HT-29 (cell line): ENCODE measurements at places on chromosomes 3 and 15.

- DNase-seq: no peak
Observed at GRCh38 chr3:8767256-8767666, 2.2 kb downstream of the OXTR start.

DNA sequence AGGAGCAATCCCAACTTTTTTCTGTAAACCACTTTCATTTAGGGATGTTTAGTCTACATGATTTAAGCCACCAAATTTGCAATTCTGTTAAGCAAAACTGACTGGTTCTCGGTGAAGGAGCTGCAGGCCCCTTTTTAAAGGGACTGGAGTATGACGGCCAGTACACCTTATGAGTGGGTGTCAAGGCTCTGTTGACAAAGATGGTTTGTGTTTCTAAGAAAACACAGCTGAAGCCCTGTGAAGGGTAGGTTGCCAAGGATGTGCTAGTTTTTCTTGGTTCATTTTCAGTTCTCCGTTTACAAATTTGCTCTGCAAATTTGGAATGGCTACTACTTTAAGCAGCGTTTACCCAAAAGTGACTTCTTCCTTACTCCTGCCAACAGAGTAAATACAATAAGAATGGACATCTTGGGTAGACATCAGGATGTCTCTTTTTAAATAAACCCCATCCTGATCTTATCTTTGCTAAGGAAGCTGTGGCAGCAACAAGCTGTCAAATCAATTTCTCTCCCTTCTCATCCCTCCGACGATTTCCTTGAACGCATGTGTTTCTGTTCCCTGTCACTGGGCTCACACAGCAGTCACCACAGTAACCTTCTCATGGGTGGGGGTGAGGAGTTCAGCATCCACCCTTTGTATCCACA, 58.2 kb upstream of the CMTM8 start:
- no peak for DNase-seq

GRCh38 chr3:149898771-149899170, 71.9 kb downstream of the PFN2 start:
- DNase-seq: no peak

DNA sequence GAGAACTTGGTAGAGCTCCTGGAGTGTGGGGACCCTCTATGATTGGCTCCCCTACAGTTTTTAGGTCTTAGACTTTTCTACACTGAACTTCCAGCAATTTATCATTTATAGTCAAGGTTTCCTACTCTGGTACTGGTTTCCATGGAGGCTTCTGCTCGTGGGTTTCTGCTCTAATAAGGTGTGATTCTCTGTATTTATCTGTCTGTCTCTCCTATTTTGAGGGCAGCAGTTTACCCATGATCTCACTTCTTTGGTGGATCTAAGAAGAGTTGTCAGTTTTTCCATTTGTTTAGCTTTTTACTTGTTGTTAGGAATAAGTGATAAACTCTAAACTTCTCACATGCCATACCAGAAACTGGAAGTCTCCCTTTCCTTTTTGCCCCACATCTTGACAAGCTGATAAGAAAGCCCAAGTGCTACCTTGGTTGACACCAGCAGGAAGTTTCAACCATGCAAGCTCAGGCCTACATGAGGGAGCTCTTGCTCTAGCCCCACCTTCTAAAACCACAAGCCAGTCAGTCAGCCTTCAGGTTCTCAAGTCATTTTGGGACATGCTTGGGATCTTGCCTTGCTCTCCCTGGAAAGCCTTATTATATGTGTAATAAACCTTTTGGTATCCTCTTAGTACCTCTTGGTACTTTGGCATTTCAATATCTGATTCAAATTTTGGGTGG, 10.0 kb downstream of the TIMMDC1 start:
- no peak for DNase-seq

DNA sequence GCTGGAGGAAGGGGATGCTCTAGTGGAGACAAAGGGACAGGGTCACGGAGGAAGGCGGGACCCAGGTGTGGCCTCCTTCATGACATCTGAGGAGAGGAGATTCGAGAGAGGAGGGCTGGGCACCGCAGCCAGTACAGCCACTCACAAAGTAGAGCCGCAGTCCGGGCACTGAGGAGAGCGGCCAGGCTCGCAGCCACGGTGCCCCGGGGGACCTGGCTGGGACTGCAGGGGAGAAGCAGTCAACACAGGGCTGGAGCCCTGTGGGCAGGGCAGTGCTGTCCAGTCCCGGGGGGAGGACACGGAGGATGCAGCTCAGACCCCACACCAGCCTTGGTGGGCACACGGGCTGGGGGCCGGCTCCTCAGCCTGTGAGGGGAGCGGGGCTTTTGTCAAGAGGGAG, 40.3 kb downstream of the HMCES start:
- no peak for DNase-seq

DNA sequence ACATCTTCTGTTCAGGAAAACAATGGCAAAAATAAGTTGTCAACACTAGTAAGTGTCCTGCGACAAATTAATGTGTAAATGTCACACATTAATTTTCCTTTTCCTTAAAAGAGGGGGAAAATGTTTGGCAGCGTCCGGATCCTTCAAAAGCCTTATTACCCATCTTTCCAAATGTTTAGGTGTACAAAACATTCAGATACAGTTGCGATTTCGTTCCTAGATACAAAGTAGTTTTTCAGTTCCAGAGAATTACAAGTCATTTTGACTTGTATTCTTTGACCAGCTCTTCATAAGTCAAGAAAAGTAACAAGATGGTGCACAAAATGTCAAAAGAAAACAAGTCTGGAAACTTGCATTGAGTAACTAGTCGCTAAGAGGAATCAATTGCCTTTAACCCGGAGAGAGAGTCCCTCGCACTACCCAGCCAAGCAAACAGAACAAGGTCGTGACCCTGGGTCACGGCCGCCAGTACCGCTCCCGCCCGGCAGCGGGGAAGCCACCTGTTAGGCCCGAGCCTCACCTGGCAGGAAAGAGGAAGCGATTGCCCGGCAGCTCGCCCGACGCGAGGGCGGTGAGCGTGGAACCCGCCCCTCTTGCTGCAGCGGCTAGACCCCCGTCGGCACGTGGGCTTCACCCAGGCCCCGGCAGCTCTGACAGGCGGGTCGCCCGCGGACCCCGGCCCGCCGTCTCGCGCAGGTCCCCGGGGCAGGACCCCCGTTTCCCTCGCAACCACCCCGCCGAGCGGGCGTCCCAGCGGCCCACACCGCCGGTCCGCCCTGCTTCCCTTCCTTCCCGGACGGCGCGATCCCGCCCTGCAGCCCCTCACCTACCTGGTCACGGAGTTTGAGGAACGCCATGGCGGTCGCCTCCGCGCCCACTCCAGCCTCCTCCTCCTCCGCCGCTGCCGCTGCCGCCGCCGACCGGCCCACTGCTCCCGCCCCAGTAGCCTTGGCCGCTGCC, 61.0 kb upstream of the ANKRD28 start:
- peak; percentile 72 for DNase-seq
